Lower leg skin (tissue), 4 donors: ENCODE measurements at places on chromosomes 3 and 15. TPM values are rescaled to one million over a fixed set of nuclear protein-coding genes. Genes with fewer than 3 reads are reported as not detected.

The EPHA3 gene
- total RNA-seq = 2.8 TPM

DNA sequence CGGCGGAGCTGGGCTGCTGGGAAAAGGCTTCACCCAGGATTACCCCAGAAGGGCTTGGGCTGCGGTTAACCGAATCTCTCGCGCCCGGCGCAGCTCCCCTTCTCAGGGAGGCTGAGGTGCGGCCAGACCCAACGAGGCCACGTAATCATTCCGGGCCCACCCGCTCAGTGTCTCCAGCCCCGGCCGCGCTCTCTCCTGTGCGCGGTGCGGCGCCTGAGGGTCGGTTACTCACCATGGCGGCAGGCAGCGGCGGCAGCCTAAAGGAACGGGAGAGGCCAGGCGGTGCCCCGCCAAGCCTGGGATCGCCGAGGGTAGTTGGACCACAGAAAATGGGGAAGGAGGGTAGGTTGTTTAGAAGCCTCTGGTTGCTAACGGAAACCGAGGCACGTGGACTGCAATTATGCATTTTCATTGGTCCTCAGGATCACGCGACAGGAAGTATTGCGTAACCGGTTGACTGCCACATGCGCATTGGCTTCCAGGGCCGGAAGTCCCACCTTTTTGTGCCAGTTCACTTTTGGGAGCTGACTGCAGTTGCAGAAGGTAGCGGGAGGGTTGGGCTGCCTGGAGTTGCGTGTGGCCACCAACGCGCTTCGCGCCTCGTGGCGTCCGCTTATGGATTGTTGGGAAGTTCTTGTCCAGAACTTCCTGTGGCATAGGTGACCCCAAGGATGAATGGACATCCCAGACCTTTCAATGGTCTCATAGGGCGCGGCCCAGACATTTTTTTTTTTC is at the start of gene LZTFL1:
LZTFL1 (minus strand) TSS at position 363 of the 735 bp plus-strand sequence; CDS start at position 235, 128 bp downstream.
- DNase-seq = peak; percentile 96

The PRSS50 gene
- total RNA-seq = 0.13 TPM

DNA sequence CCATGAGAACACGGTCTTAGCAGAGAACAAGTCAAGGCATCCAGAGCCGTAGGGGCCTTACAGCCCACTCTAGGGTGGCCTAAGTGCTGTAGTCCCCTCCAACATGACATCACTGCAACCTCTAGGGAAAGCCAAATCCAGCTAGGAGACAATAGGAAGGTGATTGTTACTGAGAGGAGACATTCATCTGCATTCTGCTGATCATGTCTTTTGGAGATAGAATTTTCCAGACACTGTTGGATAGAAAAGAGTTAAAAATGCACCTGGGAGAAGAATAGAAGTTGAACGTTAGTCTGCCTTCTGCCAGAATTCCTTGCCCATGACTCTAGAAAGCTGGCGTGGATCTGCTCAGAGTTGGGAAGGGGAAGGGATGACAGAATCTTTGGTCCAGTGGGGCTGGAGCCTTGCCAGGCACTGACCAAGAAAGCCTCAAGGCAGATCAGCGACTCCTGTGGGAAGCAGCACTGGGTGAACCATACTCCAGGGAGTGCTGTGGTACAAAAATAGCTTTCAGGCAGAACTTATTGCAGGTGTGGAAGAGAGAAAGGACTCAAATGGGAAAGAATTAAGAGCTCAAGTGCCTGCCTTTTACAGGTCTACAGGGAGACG is 44.8 kb upstream of the RAF1 start:
- DNase-seq = no peak

The GABRG3 gene
- total RNA-seq = 0.13 TPM

The LRTM1 gene
- total RNA-seq = not detected

GRCh38 chr3:139318431-139318816 is 25.4 kb upstream of the MRPS22 start:
- DNase-seq = peak; percentile 68

DNA sequence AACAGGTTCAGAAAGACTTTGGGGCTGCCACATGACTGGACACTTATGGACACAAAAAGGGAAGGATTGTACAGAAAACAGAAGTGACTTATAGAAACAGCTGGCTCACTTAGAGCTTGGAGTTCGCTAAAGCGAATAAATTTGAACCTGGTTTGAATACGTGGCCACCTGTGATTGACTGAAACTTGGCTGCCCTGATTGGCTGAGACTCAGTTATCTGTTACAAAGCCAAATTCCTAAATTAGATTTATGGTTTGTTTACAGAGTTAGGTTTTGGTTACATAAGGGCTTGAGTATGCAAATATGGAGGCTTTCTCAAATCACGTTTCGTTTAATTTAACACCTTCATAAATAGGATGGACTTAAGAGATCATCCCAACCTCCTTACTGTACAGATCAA is 270.2 kb downstream of the THSD4 start:
- DNase-seq = no peak

DNA sequence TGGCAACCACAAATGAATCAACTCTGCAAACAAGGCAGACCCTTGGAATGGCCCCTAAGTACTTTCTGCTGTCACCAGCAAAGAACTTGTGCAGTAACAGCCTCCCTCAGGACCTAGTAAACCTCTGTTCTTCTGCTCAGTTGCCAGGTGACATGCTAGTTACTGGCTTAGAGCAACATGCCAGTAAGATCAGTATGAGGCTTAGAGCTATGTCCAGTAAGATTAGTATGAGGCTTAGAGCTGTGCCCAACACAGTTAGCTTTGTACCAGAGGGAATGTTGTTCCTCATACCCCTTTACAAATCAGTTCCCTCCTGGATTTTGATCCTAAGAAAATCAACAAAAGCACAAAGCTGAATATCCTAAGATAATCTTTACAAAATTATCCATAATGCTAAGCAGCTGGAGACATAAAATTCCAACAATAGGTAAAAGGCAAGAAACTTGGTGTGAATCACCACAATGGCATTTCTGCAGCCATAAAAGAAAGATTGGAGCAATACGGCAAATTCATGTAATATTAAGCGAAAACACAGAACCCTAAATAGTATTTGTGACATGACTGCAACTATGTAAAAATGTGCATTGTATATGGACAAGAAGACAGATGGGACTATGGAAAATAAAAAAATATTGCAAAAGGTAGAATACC is 107.3 kb upstream of the LPP start:
- no peak for DNase-seq

DNA sequence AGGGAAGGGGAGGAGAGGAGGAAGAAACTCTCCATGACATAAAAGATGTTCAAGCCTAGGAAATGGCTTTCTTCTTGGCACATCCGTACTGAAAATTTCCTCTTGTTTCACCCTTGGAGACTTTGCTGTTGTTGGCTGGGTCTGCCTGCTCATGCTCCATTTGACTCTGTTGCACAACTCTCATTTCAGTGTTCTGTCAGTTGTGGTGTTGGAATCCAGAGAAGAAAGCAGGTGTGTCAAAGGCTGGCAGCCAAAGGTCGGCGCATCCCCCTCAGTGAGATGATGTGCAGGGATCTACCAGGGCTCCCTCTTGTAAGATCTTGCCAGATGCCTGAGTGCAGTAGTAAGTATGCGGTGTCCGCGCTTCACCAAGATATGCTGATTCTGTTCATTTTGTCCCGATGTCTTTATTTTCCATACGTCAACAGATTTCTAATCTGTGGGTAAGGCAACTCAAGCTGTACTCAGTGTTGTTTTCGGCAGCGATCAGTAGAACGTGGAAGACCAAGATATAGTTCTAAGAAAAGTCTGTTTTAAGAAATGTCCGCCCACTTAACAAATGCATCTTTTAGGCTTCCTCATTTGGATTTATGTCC is 265.2 kb upstream of the GOLGA6L4 start:
- DNase-seq = no peak

The GNB4 gene
- 91.8 TPM for total RNA-seq

DNA sequence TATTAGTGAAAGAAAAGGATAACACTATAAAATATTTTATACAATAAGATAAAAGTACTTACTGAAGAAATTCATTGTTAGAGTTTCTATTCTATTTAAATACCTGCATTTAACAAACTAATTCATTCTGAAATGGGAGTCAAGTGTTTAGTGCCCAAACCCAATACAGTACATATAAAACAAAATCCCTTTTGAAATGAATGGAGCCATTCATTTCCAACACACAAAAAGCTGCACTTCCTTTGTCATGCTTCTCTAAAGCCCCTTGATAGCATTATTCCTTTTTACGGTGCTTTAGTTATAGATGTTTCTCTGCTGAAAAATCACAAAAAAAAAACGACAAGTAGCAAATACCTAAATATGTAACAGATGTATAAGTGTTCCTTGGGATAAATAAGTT is 596.3 kb downstream of the ZIC1 start:
- DNase-seq = no peak

The CHRNA7 gene
- total RNA-seq = 0.72 TPM
